Left ventricle myocardium inferior (tissue), 1 donor: ENCODE measurements at places on chromosomes 16 and 17. TPM values are rescaled to one million over a fixed set of nuclear protein-coding genes. Genes with fewer than 3 reads are reported as not detected.
A peak's percentile ranks its signal among the peaks of the same experiment; 100 is the strongest.

KRT40 gene
- not detected for total RNA-seq

KCTD11 gene
- 3.9 TPM for total RNA-seq

MLYCD gene
- total RNA-seq: 50.4 TPM

BHLHA9 gene
- not detected for total RNA-seq

TP53TG3D gene
- total RNA-seq: 0.80 TPM

RAC3 gene
- 0.82 TPM for total RNA-seq

MT1M gene
- 3.1 TPM for total RNA-seq

CLEC19A gene
- not detected for total RNA-seq

SLC9A5 gene
- total RNA-seq: 1.3 TPM

RGS11 gene
- total RNA-seq: 16.4 TPM

EVI2B gene
- total RNA-seq: 2.7 TPM

CD300LB gene
- not detected for total RNA-seq

SALL1 gene
- 1.3 TPM for total RNA-seq

KCNG4 gene
- not detected for total RNA-seq

HOXB6 gene
- total RNA-seq: 0.66 TPM

- peak; percentile 48 for DNase-seq
These were observed 737 bp downstream of the DHRS13 start for GRCh38 chr17:28901866-28902818.

- DNase-seq: no peak
These were observed 211.9 kb upstream of the HS3ST3A1 start for GRCh38 chr17:13813347-13814240.

DNA sequence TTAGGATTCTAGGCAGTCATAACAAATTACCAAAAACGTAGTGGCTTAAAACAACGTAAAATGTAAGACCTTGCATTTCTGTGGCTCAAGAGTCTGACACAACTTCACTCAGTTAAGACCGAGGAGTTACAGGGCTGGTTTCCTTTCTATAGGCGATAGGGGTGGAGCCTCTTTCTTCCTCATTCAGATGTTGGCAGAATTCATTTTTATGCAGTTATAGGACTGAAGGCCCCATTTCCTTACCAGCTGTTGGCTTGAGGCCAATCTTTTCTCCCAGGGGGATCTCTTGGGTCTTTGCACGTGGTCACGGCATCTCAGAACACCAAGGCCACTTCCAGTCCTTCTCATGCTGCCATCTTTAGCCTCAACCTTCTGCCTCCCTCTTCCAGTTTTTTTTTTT lies 145.2 kb downstream of the KCNJ2 start:
- no peak for DNase-seq

DNA sequence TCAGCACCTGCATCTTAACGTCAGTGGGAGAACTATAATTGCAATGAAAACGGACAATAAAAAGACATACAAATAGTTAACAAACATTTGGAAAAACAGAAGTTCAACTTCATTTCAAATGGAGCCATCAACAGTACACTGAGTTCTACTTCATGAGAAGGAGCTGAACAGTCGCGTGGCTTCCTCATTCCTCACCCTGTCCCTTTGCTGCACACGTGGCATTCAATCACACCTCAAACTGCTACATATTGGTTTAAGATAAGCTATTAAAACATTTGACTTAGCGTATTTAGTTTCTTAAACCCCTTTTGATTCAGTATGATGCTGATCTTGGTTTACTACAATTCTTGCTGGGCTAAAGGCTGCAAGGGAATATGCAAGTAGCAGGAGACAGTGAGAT lies 76.8 kb downstream of the CDK5R1 start:
- DNase-seq: no peak

DNA sequence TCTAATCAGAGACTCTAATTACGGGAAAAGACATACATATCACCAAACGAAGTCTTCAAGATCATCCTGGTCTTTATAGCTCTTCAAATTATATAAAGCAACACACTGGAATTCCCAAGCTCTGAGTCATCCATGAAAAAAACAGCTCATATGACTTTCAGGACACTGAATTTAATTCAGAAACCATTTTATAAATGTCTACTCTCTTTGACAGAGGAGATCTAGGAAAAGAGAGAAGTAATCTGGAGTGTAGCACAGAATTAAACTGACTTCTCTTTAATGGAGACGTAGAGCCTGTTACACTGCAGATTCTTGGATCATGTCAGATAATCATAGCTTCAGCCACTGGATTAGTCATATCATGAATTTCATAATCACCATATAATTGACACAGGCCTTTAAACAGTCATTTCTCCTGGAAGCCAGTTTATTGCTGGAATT lies 86.8 kb upstream of the WSB1 start:
- DNase-seq: no peak

DNA sequence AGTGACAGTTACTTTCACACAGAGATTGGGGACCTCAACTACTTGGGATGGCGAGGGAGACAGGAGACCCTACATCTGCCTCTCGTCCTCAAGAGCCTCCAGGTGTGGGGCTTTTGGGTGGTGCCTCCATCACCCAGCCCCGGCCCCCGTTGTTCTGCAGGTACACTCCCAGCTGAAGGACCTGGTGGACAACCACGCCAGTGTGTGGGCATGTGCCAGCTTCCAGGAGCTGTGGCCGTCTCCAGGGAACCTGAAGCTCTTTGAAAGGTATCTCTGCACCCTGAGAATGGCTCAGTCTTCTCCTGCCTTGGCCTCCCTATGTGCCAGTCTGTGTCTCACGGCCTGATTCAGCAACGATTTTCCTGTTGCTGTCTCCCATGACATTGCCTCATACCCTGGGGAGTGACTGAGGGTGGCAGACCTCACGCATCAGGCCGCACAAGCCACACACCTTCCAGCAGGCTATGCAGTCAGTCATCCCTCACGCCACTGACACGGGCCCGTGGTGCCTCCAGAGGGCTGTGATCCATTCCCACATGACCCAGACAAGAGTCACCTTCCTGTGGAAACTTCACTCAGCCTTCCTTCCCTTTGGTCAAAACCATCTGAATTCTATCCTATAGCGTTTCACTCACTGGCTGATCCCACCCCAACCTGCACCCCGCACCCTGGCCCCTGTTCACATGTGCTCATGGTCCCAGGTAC lies 3.7 kb downstream of the CCNF start:
- no peak for DNase-seq

DNA sequence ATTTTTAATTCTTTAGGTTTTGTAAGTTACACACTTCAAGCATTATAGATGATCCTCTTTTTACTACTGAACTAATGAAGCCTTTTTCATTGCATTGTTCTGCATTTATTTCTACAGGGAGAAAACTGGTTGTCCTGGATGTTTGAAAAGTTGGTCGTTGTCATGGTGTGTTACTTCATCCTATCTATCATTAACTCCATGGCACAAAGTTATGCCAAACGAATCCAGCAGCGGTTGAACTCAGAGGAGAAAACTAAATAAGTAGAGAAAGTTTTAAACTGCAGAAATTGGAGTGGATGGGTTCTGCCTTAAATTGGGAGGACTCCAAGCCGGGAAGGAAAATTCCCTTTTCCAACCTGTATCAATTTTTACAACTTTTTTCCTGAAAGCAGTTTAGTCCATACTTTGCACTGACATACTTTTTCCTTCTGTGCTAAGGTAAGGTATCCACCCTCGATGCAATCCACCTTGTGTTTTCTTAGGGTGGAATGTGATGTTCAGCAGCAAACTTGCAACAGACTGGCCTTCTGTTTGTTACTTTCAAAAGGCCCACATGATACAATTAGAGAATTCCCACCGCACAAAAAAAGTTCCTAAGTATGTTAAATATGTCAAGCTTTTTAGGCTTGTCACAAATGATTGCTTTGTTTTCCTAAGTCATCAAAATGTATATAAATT lies 53.0 kb downstream of the TUBD1 start:
- no peak for DNase-seq

DNA sequence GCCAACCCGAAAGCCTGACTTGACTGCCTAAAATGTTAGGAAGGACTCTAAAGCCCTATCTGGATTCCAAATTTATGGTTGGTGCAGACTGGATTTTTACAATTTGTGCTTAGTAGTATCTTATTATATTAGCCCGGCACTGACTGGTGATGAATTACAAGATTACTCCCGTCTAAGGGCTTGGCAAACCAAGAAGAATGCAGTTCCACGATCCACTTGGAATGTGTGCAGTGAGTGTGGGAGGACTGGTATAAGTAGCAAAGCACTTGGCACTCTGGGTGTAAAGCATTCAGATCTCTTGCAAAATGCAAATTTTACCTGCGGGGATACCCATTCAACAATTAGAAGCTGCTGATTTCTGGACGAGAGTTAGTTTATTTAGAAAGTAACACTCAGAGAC lies 539.4 kb downstream of the MAF start:
- DNase-seq: no peak

DNA sequence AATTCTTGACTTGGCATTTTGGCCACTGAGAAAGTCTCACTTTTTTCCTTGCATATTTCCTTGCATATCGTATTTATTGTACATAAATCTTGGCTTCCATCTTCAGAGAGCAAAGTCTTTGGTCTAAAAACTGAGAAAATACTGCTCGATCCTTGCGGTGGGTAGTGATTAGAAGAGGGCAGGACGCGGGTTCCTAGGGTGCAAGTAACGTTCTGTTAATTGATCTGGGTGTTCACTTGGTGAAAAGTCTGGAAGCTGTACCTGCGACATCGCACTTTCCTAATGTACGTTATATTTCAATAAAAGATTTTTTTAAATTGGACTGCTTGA lies 758 bp upstream of the UBALD2 start:
- DNase-seq: no peak

DNA sequence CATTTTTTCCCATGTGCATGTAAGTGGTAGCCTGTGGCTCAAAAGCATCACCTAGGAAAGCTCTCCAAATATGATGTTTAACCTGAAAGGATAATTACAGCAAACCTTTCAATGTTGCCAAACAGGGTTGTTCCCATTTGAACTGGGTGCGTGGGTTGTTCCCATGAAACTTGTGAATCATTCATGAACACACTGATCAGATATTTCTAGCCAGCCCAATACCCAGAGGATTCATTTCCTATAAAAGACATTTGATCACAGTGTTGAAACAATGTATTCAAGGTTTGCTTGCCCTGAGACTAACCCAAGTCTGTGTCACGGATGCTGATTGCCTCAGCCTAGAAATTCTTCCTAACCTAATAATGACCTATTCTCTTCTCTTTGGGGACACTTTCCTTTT lies 12.9 kb downstream of the KRT39 start:
- no peak for DNase-seq

GRCh38 chr17:60819447-60820130 lies 141.9 kb downstream of the BCAS3 start:
- no peak for DNase-seq

DNA sequence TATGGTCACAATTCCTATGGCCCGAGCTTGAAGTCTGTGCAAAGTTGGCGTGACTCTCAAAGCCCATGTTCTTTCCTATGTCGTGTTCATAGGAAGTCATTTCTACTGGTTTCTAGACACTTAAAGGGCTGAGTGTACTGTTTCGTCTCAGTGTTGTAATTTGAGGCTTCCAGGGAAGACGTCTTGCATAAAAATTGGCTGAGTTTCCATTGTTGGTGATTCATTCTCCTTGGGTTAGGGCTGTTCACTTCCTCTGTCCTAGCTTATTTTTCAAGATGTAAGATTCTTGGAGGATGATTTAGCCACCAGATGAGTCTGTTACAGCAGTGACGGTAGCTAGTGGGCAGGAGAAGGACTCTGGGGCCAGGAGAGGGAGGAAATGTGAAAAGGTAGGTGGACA lies 43.1 kb downstream of the PIK3R5 start:
- DNase-seq: no peak

DNA sequence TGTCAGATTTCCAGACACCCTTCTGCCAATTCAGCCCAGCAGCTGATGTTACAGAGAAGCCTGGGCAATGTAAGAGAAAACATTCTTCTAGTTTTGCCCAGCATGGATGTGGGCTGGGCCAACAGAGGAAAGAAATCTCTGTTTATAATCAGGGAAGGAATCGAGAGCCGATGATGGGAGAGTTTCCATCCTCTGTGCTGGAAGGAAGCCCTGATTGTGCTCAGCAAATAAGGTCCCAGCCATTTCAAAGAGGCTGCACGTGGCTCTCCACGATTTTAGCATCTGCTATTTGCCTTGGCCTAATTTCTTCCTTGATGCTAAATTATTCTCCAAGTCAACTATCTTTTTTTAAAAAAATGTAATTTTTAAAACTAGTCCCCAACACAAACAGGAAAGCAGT lies 70.0 kb downstream of the IRX6 start:
- no peak for DNase-seq

DNA sequence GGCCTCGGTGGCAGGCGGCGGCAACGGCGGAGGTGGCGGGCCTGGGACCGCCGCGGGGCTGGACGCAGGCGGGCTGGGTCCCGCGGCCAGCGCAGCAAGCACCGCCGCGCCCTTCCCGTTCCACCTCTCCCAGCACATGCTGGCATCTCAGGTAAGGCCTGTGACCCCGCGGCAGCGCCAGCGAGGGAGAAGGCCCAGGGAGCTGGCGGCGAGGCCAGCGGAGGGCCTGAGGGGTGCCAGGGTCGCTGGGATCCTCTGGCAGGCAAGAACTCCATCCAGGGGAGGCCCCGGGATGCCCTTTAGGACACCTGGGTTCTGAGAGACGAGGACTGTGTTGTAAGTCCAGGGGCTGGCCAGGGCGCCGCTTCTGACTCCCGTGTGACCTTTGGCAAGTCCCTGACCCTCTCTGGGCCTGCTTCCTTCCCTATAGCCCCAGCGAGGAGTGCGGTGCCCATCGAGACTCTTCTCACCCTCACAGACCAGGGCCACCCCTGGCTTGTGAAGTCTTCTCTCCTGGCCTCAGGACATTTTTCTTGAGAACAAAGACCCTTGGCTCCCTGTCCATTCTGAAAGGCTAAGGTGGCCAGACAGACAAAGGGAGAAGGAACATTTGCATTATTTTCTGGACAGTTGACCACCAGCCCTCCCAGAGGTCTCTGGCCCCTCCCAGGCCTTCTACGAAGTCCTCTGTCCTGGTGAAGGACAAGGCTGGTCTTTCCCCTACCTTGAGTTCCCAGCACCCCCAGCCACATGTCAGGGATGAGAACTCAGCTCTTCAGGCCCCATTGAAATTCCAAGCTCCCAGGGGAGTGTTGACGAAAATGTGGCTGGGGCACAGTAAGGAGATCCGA lies 6.3 kb downstream of the TBX2 start:
- DNase-seq: peak; percentile 13

GRCh38 chr17:37488009-37488604 lies 1.6 kb upstream of the DUSP14 start:
- DNase-seq: no peak

GRCh38 chr16:85840395-85840794 lies 40.9 kb downstream of the COX4I1 start:
- DNase-seq: no peak

GRCh38 chr16:89140981-89141883 lies 30.3 kb upstream of the CDH15 start:
- DNase-seq: no peak

GRCh38 chr17:49497148-49498028 lies 2.3 kb downstream of the NGFR start:
- peak; percentile 62 for DNase-seq

DNA sequence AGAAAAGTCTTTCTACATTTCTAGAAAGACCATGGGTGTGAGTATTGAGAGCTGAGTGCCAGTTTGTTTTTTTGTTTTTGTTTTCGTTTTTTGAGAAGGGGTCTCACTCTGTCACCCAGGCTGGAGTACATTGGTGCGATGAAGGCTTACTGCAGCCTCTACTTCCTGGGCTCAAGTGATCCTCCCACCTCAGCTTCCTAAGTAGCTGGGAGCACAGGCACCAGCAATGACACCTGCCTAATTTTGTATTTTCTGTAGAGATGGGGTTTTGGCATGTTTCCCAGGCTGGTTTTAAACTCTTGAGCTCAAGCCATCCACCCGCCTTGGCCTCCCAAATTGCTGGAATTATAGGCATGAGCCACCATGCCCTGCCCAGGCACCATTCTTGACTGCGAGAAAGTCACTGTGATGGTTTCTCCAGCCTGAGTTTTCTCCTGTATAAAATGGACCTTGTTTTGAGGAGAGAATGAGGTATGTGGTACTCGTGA lies 673.8 kb downstream of the MAF start:
- DNase-seq: no peak
